GM23338 (cell line): ENCODE measurements at places on chromosomes 3 and 15.

DNA sequence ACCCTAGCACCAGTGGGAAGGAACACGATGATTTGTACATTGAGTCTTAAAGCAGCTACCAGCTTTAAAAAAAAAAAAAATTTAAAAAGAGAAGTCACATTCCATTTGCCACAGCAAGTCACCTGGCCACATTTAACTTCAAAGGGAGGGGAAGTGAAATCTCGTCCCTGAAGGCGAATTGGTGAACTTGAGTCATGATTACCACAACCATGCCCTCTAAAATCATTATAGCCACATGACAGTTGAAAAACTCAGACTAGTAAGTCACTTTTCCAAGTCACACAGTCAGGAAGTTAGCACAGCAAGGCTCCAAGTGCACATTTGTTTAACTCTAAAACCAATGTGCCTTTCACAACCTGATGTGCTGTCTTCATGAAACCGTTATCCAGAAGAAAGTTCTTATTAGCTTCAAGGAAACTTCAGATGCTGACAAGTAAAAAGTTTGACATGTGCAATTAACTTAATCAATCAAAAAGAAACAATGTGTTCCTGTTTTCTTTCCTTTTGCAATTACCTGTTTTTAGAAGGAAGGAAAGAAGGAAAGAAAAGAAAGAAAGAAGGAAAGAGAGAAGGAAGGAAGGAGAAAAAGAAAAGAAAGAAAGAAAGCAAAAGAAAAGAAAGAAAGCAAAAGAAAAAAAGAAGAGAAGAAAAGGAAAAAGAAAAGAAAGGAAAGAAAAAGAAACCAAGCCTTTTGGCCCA, 8.3 kb upstream of the THSD4 start:
- no peak for DNase-seq

GRCh38 chr15:70190965-70191364, 93.2 kb upstream of the TLE3 start:
- DNase-seq: no peak

- peak; percentile 62 for DNase-seq
These were observed 251.3 kb downstream of the CTNNB1 start for GRCh38 chr3:41450416-41451231.

DNA sequence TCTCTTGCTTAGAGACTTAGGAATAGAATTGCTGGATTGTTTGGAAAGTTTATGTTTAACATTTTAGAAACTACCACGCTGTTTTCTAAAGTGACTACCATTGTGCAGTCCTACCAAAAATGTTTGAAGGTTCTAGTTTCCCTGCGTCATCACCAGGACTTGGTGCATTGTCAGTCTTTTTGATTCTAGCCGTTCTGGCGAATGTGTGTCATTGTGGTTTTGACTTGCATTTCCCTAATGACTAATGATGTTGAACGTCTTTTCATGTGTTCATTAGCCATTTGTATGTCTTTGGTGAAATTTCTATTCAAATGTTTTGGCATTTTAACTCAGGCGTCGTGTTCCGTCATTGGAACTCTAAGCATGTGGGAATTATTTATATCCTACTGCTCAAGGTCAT, 58.0 kb downstream of the CHD2 start:
- no peak for DNase-seq

GRCh38 chr3:129651435-129652202, 45.1 kb upstream of the PLXND1 start:
- peak; percentile 59 for DNase-seq

- DNase-seq: peak; percentile 39
These were observed 46.8 kb downstream of the ST6GAL1 start for GRCh38 chr3:186976837-186977750.
